ENCODE measurements at places on chromosomes 5 and 9.

GRCh38 chr5:115379622-115380344, 83.3 kb upstream of the CCDC112 start:
- no peak for DNase-seq

- DNase-seq, result no peak
These were observed 40.8 kb downstream of the RHOBTB3 start for GRCh38 chr5:95771892-95772291.

- no peak for DNase-seq
These were observed 48.7 kb downstream of the ANKDD1B start for GRCh38 chr5:75659791-75660450.

- DNase-seq, result peak; percentile 54
These were observed 19.7 kb downstream of the GPR107 start for GRCh38 chr9:130073373-130073772.

DNA sequence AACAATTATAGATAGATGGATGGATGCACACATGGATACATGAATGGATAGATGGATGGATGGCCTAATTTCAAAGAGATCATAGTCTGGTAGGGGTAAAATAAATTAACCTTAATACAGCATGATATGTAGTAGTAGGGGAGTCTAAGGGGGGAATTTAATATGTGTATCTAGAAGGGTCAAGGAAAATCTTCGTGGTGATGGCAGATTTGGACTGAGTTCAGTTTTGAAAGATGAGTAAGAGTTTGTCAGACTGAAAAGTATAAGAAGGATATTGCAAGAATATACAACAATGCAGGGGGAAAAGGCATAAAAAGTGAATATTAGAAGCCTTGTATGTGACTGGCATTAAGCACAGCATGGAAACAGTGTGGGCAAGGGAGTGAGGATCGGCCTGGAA, 98.7 kb downstream of the ZNF462 start:
- DNase-seq, result no peak
